Activated T-cell treated with anti-CD3 and anti-CD28 coated beads, Interleukin-2, amount 50 U/mL, for 1 hour (primary cell): ENCODE measurements at places on chromosomes 12 and 14.

GRCh38 chr14:102523569-102524450 is 14.2 kb upstream of the ANKRD9 start:
- DNase-seq: no peak

- DNase-seq: no peak
These were observed 6.8 kb upstream of the DIABLO start for GRCh38 chr12:122232691-122233090.

DNA sequence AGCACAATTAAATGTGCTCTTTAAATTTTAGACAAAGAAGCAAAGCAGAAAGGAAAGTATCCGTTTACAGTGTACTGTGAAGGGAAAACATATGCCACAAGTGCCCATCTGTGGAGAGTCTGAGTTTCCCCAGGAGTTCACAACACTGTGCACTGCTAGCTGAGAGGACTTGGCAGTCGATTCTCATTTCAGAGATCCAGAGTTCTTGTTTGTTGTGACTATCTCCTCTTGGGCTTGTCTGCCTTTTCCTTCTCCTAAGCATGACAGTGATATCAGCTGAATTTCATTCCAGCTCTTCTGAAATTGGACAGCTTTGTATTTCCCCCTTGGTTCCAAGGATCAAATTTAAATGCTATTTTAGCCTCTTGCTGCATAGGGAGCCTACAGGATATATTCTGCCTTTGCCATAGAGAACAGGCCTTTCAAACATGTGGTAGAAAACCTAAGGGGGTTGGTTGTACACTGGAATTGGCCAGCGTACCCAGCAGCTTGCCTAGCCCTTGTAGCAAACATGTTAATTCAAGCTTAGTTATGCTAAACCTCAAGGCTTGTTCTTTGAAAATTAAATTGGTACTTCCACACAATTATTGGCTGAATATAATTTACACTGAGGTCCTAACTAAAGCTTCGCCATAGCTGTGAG is 259.2 kb upstream of the NOVA1 start:
- DNase-seq: no peak

GRCh38 chr14:76203086-76204001 is 51.6 kb downstream of the GPATCH2L start:
- no peak for DNase-seq

DNA sequence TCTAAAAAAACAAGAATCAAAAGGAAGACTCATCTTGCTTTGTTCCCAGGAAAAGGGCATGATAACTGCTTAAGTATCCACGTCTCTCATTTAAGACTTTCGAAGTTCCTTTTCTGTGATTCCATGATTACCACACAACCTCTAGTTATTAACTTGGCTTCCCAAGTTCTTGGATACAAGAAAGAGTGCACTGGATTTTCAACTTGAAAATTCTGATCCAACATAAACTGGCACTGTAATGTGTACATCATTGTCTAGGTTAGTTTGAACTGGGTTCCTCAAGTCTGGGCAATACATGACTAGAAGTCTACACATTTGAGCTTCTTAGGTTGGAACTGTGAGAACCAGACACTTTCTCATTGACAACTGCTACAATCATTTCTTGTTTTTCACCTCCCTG is 1.6 kb downstream of the KLHL28 start:
- DNase-seq: no peak

DNA sequence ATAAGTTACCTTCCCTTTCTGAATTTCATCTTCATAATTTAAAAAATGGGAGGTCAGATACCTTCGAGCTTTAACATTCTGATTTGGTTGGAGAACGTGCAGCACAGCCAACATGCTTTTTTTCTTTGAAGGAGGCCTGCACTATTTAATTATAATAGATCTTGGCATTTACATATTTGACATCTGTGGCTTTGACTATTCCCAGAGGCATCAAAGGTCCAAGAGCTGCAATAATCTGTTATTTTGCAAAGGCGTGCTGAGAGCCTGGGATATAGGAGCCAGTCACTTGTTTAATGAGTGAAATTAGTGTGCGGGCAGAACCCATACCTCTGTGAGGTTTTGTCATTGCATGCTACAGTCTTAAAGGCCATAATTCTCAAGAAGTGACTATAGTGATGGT is 26.4 kb downstream of the SLC8A3 start:
- DNase-seq: no peak

- no peak for DNase-seq
These were observed 10.6 kb downstream of the SPRING1 start for GRCh38 chr12:116727261-116727660.

- no peak for DNase-seq
These were observed 69.2 kb upstream of the OSBPL8 start for GRCh38 chr12:76628745-76629144.

- no peak for DNase-seq
These were observed 105.7 kb downstream of the CRADD start for GRCh38 chr12:93782853-93783252.

DNA sequence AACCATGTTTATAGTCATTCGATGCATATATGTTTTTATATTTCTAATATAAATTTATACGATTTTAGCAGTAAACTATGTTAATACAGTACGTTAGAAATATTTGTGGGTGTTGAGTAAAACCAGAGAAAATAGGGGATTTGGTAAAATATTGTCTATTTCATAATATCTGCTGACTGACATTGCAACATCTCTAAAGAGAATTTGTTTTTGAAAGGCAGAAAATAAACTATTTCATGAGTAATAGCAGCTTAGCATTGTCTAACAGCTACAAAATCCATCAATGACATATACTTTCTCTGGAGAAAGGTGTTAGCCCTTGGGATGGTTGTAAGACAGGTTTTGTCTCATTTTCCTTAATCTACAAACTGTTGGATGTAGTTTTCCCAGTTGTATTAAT is 144.9 kb downstream of the PDE3A start:
- DNase-seq: no peak

DNA sequence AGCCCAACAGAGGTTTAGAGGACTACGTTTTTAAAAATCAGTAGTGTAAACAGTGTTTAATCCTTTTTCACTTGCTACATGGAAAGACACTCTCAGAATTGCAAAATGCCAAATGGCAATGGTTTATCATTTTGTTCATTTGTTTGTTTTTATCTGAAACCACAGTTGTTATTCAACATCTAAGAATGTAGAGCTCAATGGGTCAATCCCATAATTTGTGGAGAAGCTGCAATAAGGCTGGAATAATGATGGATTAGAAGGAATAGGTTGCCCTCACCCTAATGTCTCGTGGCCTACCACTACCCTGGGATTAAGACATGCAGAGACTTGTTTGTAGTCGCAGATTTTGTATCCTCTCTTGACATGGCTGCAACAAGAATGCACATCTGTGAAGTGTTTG is 115.7 kb downstream of the LLPH start:
- DNase-seq: no peak

DNA sequence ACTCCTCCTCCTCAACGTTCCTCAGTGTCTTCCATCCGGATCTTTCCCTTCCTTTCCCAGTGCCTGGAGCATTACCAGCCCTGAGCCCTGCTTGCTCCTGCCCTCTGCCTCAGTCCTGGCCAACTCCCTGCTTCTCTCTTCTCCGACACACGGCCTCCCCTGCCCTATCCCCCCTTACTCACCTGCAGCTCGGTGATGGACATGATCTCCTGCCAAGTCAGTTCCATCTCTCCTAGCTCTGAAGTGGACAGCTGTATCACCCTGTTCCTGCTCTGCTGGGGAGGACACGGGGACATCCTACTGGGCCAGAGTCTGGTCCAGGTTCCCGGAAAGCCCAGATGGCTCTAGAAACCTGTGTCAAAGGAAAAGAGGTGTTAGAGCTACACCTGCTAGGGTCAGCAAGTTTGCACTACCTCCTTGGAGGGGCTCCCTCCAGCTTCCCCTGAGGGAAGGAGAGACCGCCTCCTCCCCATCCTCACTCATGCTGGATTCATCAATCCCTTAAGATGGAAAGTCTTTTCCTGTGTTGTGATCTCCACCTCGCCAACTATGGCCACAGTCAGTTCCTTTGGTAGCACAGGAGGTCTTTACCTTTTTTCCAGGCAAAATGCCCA is 5.8 kb downstream of the NFE2 start:
- no peak for DNase-seq

GRCh38 chr14:68896132-68896531 is 83.0 kb downstream of the ACTN1 start:
- no peak for DNase-seq

DNA sequence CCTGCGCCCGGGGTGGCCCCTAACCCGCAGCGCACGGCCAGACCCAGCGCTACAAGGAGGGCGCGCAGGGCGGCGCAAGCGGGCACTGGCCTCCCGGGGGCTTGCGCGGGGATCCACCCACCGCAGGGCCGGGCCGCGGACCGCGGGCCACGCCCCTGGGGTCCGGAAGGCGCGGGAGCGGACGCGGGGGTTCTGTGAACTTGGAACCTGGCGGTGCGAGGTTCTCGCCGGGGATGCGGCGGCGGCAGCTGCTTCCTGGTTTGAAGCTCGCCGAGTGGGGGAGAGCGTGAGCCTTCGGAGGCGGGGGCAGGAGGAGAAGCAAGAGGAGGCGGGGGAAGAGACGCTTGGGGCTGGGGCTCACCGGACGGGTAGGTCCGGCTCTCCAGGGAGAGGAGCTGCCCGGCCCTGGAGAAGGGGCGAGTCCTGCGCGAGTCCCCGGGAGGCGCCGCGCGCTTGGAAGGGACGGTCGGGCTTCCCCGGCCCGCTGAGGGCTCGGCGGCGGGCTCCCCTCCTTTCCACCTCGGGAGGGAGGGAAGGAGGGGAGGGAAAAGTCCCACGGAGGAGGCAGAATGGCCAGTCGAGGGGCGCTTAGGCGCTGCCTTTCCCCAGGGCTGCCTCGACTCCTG is at the start of gene PRKCH:
TSS of gene PRKCH (plus strand) at position 195 of the 626 bp plus-strand sequence. CDS start 523 bp downstream, outside the sequence.
- DNase-seq: peak; percentile 85

DNA sequence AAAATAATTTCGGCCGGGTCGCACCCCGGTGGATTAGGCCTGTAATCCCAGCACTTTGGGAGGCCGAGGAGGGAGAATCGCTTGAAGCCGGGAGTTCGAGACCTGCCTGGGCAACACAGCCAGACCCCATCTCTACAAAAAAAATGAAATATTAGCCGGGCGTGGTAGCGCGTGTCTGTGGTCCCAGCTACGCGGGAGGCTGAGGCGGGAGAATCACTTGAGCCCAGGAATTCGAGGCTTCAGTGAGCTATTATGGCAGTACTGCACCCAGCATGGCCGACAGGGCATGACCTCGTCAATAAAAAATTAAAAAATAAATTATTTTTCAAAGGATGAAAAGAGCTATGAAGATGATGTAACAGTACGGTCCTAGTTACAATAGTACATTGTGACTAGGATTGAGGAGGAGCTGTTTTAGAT is 523 bp downstream of the GTF2H3 start:
- no peak for DNase-seq

DNA sequence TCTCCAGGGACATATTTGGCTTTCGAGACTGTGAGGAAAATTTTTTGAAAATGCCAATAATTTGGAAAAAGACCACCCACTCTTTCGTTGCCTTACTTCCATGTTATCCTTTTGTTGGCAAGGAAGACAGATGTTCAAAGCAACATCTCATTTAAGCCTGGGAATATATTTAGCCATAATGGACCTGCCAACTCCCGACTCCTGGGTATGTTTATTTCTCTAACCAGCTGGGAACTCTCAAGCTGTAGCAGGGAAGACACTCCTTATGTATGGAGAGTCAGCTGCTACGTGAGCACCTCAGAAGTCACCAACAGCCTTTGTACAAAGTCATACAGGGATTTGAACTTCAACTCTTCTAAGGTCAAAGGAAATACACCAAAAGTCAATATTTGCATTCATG is 96.5 kb upstream of the DAAM1 start:
- no peak for DNase-seq

- DNase-seq: no peak
These were observed 18.0 kb downstream of the IGF1 start for GRCh38 chr12:102462386-102462785.

GRCh38 chr12:102326982-102327381 is 129.3 kb upstream of the PMCH start:
- DNase-seq: no peak
